ENCODE measurements at places on chromosomes 4 and X.

- DNase-seq: no peak
Observed at GRCh38 chr4:157957905-157958304, 214.9 kb downstream of the GASK1B start.

GRCh38 chr4:41590591-41590990 is 52.6 kb downstream of the LIMCH1 start:
- DNase-seq: no peak

DNA sequence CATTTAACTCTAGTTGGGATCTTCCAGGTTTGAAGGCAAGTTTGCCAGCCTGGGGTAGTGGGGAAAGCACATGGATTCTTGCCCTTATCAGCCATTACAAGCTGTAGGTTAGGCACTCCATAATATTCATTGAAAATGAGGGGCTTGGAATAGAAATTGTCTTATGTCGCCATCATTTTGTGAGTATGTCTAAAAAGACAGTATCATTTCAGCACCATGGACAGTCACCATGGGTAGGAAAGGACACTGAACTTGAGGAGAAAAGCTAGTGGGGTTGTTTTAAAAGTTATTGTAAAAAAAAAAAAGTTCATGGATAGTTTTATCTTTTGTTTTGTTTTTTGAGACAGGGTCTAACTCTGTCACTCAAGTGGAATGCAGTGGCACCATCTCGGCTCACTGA is 356.1 kb downstream of the HNRNPD start:
- DNase-seq: peak; percentile 30

DNA sequence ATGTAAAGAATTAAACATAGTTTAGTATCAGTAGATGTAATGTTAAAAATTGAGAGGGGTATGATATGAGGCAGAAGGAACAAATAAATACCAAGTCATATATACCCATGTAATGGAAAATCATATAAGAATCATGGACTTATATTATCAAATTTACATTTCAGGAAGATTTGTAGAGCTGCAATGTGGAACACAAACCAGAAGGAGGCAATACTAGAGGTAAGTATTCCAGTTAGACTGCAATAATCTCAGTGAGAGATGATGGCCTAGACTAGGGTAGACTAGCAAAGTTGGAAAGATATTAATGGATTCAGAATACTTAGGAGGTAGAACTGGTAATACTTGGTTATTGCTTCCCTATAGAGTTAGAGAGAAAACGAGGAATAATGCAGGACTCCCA is 603.0 kb upstream of the KLHL4 start:
- DNase-seq: no peak

DNA sequence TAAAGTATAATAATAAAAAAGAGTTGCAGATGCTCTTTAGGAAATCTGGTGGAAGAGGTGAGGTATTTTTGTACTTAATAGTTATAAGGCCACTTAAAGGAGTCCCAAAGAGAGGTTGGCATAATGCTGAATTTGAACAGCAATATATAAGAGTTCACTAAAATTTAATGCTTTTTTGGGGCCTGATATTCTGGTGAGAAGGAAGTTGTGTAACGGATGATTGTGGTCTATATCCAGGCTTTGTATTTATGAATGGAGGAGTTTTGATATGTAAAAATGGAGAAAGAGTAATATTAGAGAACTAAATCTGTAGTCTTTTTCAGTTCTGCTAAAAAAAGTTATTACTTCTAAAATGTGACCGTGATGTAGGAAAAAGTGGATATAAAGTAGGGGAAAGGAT is 20.4 kb downstream of the BMP2K start:
- no peak for DNase-seq

DNA sequence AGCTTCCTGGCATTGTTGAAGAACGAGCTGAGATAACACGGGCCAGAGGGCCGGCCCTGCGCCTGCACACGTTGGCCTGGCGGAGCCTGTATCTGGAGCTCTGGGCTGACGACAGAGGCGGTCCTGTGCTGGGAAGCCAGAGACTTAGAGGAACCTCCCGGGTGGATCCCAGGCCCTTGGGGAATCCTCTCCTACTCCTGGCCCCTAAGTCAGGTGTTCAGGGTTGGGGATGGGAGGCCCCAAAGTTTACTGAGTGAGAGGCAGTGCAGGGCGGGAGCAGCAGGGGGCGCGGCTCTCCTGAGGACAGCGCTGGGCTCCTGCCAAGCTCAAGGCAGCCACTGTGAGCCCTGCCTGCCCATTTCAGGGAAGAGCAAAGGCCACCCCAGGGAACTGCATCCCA is 2.5 kb upstream of the HTRA3 start:
- no peak for DNase-seq

- DNase-seq: no peak
Observed at GRCh38 chr4:62133977-62134376, 933.9 kb downstream of the ADGRL3 start.

DNA sequence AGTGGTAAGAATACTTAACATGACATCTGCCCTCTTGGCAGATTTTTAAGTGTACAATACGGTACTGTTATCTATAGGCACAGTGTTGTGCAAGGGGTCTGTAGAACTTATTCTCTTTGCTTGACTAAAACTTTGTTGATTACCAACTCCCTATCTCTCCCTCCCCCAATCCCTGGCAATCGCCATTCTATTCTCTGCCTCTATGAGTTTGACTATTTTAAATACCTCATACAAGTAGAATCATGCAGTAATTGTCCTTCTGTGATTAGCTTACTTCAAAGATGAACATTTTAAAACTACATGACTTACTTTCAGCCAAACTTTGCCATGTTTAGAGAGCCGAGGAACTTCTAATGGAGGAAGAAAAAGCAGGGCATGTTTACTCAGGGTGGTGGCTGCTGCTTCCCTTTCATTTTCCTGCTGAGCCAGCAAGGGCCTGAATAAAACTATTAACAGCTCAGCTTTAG is 62.4 kb downstream of the APOO start:
- DNase-seq: peak; percentile 1

GRCh38 chr4:89541998-89542397 is 234.4 kb upstream of the GPRIN3 start:
- no peak for DNase-seq

- DNase-seq: no peak
Observed at GRCh38 chr4:123449362-123449761, 52.8 kb downstream of the SPRY1 start.

DNA sequence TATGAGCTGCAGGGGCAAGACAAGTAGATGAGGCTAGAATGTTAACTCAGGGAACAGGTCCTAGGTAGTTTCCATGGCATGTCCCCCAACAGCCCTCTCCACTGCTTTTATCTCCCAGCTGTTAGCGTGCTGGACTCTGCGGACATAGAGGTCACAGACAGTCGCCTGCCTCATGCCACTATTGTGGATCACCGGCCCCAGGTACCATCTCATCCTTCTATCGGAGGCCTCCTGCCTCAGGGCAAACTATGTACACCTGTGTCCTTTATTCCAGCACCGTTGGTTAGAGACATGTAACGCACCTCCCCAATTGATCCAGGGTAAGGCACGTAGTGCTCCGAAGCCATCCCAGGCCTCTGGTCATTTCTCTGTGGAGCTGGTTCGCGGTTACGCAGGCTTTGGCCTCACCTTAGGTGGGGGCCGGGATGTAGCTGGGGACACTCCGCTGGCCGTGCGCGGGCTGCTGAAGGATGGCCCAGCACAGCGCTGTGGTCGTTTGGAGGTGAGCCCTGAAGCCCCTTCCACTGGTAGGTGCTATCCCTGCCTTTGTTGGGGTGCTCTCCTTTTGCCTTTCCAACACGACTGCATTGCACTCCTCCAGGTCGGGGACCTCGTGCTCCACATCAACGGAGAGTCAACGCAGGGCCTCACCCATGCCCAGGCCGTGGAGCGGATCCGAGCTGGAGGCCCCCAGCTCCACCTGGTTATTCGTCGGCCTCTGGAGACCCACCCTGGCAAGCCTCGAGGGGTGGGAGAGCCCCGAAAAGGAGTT is 2.2 kb downstream of the MAGIX start:
- DNase-seq: no peak

DNA sequence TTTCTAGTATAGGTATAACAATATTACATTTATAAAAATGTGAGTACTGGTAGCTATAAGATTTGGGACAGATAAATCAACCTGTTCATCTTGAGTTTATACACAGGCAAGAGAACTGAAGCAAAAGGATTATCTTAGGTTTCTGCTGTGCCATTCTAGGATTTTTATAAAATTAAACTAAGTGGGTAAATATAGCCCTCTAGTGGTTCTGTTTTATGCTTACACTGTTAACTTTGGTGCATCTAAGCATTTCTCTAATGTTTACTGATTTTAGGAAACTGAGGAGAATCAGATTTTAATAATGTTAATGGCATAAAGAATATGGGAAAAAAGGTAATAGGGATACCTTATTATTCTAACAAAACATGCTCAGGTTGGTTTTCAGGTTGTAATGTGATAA is 1.1 kb upstream of the RRH start:
- DNase-seq: no peak

DNA sequence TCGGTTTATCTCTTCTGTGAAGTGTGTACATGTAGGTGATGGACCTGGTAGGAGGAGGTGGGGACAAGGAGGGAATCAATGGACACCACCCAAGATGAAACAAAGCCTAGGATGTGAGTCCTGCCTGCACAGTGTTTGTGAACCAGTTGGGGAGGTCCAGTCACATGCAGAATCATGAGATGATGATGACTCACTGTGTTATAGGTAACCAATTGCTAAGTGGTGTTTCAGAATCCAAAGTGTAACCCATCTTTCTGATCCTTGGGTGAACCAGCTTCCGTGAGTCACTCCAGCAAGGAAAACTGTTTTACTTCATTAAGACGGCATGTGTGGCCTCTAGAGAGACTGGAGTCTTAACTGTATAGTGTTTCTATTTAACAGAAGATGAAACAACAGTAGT is 57.9 kb upstream of the HPF1 start:
- DNase-seq: no peak
